ENCODE measurements at places on chromosomes 13 and 19.

- no peak for DNase-seq
These were observed 3.8 kb downstream of the MYADM start for GRCh38 chr19:53871454-53871853.

GRCh38 chr13:109355166-109355565 lies 431.2 kb downstream of the IRS2 start:
- DNase-seq, result no peak

- no peak for DNase-seq
These were observed 20.2 kb upstream of the FNDC3A start for GRCh38 chr13:48955536-48955935.

GRCh38 chr13:78977311-78977710 lies 318.4 kb upstream of the OBI1 start:
- no peak for DNase-seq

GRCh38 chr19:1213391-1214286 lies 8.1 kb downstream of the STK11 start:
- no peak for DNase-seq

- DNase-seq, result no peak
These were observed 16.9 kb downstream of the ERCC5 start for GRCh38 chr13:102862624-102863210.

- peak; percentile 71 for DNase-seq
These were observed 3.5 kb downstream of the YJEFN3 start for GRCh38 chr19:19531951-19532805.

DNA sequence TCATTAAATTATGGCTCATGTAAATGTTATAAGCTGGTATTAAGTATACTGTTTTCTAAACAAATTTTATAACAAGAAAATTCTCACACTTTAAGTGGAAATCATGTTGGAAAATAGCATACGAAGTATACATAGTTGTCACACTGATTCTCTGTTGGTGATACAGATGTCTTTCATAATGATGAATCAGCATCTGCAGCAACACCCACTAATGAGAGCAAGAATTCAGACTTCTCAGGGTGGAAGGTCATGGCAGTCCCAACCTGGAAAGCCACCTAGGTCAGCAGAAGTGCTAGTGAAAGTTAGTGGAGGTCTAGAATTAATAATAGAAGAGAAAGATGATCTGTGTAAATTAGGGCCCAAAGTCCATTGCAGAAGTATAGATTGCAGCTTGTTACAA lies 719.7 kb upstream of the MIR17HG start:
- no peak for DNase-seq

GRCh38 chr19:33391631-33392249 lies 18.2 kb downstream of the CEBPG start:
- DNase-seq, result no peak

GRCh38 chr13:99666146-99666805 lies 165.0 kb downstream of the TM9SF2 start:
- DNase-seq, result no peak

GRCh38 chr13:75896271-75896670 lies 260.1 kb downstream of the LMO7 start:
- no peak for DNase-seq

- DNase-seq, result no peak
These were observed 767.6 kb upstream of the SLITRK1 start for GRCh38 chr13:84649853-84650252.

GRCh38 chr13:32415019-32415418 lies 12.9 kb downstream of the N4BP2L1 start:
- DNase-seq, result peak; percentile 62

DNA sequence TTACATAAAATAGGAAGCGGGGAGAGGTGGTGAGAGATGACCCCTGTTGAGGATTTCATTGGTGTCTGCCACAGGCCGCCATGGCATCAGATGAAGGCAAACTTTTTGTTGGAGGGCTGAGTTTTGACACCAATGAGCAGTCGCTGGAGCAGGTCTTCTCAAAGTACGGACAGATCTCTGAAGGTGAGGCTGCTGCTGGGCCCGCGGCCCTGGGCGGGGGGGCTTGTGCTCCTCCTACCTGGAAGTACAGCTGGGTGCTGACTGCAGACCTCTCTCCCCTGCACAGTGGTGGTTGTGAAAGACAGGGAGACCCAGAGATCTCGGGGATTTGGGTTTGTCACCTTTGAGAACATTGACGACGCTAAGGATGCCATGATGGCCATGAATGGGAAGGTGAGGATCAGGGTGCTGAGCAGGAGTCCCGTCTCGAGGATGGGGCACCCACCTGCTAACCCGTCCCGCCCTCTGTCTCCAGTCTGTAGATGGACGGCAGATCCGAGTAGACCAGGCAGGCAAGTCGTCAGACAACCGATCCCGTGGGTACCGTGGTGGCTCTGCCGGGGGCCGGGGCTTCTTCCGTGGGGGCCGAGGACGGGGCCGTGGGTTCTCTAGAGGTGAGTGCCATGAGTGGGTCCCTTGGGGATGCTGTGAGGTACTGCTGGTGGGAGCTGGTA lies 1.9 kb downstream of the CIRBP start:
- DNase-seq, result no peak

GRCh38 chr19:9641810-9642209 lies 20.8 kb upstream of the ZNF561 start:
- DNase-seq, result no peak

- no peak for DNase-seq
These were observed 420.8 kb upstream of the SLITRK1 start for GRCh38 chr13:84303035-84303434.

- DNase-seq, result no peak
These were observed 87.6 kb upstream of the STK24 start for GRCh38 chr13:98664510-98664909.

- no peak for DNase-seq
These were observed 2.0 kb downstream of the EVI5L start for GRCh38 chr19:7832009-7832408.

DNA sequence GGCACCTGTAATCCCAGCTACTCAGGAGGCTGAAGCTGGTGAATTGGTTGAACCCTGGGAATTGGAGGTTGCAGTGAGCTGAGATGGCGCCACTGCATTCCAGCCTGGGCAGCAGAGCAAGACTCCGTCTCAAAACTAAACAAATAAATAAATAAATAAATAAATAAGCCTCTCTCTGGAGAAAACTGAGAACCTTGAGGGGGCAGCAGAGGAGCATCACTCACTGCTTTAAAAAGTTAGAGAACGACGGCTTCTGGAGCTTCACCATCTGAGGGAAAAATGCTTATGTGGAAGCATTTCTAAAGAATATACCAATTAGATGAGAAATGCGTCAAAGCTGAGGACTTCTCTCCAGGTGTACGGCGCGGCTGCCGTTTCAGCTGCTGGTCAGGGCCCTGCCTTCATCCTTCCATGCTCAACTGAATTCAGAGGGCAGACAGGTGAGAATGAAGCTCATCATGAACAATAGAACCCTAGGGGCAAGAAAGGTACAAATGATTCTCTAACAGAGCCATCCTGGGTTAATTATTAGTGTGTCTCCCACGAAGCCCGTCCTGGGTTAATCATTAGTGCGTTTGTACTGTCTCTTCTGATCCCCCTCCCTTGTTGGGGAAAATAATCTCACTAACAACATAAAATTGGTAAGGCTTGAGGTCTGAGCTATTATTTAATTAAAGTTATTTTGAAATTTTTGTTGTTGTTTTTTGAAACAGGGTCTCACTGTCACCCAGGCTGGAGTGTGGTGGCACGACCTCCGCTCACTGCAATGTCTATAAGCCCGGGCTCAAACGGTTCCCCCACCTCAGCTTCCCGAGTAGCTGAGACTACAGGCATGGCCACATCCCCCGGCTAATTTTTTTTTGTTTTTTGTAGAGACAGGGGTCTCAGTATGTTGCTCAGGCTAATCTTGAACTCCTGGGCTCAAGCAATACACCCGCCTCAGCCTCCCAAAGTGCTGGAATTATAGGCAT lies 80.1 kb downstream of the IPO5 start:
- DNase-seq, result peak; percentile 74

DNA sequence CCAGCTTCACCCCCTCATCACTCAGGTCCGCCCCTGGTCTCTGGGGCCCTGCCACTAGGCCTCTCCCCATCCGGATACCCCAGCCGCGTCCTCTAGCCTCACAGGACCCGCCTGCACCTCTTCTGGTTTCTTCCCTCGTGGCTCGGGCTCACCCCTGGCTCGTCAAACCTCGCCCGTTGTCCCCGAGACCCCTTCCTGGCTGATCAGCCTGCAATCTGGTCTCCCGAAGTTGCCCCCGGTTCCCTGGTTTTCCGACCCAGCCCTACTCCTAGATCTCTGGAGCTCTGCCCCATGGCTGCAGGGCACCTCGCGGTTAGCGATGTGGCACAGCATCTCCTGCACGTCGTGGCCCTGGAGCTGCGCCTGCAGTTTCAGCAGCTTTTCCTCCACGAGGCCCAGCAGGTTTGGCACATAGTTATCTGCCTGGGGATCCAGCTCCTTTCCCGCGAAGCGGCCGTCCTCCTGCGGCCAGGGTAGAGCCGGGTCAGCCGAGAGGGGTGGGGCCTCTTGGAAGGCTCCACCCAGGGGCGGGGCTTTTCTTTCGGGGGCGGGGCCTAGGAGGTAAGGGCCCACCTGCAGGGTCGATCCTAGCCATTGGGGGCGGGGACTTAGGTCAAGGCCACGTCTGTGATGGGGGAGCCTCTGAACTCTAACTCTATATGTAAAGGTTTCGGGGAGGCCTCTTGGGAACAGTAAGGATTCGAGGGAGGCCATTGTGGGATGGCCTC lies 2.4 kb upstream of the RGL3 start:
- peak; percentile 83 for DNase-seq

GRCh38 chr13:111489301-111489700 lies 168.9 kb downstream of the TEX29 start:
- DNase-seq, result no peak

GRCh38 chr13:50809133-50810090 lies 34.1 kb downstream of the DLEU7 start:
- no peak for DNase-seq

DNA sequence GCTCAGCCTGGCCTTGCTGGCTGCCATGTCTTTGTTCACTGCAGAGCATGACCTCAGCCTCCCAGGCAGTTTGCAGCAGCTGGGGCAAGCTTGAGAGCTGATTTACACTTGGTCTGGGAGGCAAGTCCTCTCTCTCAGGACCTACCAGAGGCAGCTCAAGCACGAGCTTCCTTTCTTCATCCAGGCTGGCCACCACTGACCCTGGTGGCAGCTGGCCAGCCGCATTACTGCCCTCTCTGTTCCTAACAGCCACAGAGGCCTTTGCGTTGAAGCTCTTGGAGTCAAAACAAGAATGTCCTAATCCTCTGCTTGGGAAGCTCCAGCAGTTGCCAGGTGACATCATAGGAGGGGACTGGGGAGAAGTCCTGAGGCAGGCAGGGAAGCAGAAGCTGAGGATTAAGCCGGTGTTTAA lies 85.7 kb downstream of the NUFIP1 start:
- peak; percentile 54 for DNase-seq

GRCh38 chr13:110531100-110531499 lies 30.4 kb downstream of the RAB20 start:
- DNase-seq, result no peak

- no peak for DNase-seq
These were observed 39.1 kb downstream of the UQCRFS1 start for GRCh38 chr19:29173896-29174295.
